Astrocyte of the hippocampus (primary cell): ENCODE measurements at places on chromosomes 7 and 10.

GRCh38 chr7:137935884-137936508 is 65.9 kb downstream of the CREB3L2 start:
- DNase-seq: no peak

GRCh38 chr10:77905781-77906180 is 20.8 kb downstream of the DLG5 start:
- no peak for DNase-seq

GRCh38 chr7:81692146-81692905 is 77.5 kb downstream of the HGF start:
- no peak for DNase-seq

DNA sequence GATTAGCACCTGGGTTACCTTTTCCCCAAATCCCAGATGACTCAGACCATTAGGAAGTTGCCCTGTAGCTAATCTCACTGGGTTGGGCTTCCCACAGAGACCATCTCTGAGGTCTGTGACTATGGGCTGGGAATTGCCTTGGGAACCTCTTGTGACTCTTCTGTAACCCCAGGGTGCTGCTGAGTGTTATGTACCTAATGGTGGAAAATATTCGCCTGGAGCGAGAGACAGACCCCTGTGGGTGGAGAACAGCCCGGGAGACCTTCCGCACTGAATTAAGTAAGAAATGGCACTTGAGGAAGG is 20.0 kb downstream of the STRIP2 start:
- DNase-seq: no peak
